ENCODE measurements at places on chromosomes 7 and 10.

DNA sequence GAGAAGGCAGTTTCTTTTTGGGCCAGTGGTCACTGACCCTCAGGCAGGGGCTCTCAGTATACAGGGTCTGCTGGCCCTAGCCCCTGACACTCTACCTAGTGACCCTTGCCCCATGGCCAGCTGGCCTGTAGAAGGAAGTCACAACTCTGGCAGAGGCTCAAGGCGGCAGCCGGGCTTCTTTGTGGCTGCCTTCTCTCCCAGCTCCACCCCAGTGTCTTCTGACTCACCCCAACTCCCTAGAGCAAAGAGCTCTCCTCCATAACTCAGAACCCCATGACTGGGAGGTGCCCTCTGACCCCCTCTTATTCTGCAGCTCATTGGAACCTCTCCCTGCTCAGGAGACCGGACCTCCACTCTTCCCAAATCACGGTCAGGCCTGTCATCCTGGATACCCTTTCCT is 358.2 kb downstream of the FGFR2 start:
- DNase-seq: no peak

GRCh38 chr7:84247591-84247990 is 53.0 kb upstream of the SEMA3A start:
- no peak for DNase-seq

DNA sequence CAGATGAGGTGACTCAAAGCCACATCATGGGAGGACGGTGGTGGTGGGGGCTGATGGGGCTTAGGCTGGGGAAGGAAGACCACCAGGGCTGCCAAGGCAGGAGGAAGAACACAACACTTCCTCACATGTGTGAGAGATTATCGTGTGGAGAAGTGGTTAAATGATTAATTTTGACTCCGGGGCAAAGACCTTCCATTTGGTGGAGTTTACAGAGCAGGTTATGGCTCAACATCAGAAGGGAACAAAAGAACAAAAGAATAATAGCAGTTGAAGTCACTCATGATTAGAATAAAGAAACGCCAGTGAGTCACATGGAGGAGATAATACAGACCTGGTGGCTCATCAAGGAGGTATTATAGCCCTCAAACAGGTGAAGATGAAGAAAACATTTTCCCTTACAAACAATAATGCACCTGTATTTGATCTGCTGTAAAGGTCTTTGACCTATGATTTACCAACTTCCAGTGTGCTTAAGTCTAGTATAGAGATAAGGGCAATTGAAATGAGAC is 170.1 kb downstream of the PKD1L1 start:
- DNase-seq: no peak

DNA sequence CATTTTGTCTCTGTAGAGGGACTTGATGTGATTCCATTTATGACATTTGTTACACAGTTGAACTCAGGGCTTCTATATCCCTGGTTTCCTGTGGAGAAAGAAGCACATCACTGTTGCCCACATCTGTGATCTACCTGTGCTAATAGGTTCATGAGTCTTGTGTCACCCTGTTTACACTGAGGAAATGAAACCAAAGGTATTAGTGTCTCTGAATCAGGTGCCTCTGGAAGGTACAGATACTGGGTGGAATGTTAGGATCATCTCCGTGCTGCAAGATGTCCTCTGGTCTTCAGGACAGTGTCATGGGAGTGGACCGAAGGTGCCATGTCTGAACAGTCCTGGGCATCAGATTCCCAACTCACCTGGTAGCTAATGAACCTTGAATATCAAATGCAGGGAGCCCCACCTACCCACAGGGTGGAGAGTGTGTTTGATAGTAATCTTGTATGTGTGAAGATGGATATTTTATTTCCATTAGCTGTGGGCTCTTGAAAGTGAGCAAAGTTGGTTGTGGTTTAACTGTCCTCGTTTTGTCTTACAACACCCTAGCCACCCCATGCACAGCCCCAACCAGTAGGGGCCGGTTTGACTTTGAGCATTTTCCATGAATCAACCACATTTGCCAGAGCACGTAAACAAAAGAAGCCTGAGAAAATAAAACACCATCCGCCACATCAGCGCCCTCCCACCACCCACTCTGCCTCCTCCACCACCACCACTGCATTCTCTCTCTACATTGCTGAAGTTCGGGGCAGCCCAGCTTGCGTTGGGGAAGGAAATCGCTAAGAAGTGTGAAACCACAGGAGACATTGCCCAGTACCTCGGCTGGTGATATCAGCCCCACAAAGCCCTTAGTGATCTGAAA is 40.7 kb downstream of the TARP start:
- DNase-seq: peak; percentile 87

DNA sequence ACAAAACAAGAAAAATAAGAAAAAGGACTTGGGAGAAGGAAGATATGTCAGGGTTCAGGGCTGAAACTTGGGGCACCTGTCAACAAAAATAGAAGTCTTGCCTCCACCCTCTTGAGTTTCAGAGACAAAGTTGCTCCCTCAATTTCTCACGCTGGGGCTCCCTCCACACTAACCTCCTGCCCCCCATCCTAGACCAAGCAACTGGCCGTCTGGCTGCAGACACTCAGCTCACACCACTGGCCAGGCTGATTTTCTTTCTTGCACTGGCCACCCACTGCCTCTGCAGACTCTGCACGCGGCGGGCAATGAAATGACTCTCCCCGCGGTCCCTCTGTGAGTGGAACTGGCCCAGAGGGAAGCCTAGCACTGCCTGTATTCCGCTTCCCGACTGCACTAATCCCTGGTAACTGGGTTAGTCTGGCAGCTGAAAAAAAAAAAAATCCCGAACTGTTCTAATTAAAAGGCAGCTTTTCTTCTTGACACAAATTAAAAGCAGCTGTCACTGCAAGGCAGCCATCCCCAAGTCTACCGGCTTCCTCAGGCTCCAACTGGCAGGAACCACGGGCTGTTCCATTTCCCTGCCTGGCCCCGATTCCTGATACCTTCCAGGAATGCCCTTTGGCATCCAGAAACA is 83.5 kb downstream of the SPDYE5 start:
- DNase-seq: no peak

DNA sequence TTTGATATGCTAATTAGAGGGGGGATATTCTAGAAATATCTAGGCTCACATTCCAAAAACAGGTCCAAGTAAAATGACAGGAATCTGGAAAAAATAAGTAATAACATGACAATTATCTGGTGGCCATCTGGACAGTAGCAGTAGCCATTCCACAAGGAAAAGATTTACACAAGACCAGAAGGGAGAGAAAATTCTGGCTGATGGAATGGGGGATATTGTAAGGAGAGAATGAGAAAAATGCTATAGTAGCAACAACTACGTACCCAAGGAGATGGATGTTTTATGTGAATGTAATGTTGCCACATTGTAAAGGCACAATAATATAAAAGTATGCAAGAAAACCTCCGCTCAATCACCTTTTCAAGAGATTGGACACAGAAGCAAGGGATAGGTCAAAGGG is 5.4 kb downstream of the MYOF start:
- DNase-seq: no peak

Data from activated effector memory CD4-positive, alpha-beta T cell treated with anti-CD3 and anti-CD28 coated beads, Interleukin-2, amount 50 U/mL, for 16 hours (primary cell).